ENCODE measurements at places on chromosomes 2 and 18.

DNA sequence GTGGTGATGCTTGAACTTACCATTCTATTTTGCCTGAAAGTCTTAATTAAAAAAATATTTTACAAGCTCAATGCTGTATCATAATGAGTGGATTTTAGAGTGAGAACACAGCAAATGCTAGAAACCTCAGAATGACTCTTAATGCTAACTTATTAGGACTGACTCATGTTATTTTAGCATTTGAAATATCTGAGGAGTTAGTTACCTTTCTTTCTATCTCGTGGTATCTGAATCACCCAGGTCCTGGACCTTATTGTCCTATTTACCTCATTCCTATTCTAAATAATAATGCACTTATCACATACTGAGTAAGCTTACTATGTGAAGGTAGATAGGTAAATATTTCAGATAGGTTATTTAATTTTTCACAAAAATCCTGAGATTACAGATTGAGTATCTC lies 70.7 kb downstream of the SOS1 start:
- no peak for DNase-seq

GRCh38 chr18:22559414-22560274 lies 141.9 kb upstream of the CTAGE1 start:
- no peak for DNase-seq

- DNase-seq, result no peak
Observed at GRCh38 chr2:11750422-11750821, 4.0 kb downstream of the LPIN1 start.

- DNase-seq, result no peak
Observed at GRCh38 chr18:57347784-57348183, 4.6 kb upstream of the ST8SIA3 start.

- DNase-seq, result no peak
Observed at GRCh38 chr2:195057001-195057400, 600.0 kb upstream of the SLC39A10 start.

DNA sequence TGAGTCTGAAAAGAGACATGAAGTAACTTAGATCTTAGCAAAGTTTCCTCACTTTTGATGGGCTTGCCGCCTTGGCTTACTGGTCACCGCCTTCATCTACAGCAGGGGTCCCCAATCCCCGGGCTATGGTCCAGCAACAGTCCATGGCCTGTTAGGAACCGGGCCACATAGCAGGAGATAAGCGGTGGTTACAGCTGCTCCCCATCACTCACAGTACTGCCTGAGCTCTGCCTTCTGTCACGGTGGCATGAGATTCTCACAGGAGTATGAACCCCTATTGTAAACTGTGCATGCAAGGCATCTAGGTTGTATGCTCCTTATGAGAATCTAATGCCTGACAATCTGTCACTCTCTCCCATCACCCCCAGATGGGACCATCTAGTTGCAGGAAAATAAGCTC lies 72.9 kb downstream of the BIN1 start:
- no peak for DNase-seq

DNA sequence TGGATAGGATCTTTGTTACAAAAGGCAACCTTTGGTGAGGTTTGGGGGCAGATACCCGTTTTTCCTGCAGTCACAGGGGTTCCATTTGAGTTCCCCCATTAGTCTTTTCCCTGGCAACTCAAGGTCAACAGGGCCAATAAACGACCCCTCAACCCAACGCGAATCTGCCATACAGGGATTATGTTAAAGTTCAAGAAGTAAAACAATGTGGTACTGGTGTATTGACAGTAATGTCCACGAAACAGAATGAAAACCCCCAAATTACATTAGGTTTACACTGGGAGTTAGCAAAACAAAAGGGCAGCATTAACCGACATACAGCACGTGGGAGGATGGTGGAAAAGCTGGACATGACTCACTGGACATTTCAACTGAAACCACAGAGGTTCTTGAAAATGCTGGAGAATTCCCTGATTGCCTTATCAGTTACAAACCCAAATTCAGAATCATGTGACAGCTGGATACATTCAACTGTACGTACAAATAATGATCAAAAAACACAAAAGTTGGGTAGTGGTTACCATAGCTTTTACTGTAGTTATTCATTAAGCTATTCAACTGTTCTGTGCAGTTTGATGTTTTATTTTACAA lies 4.9 kb upstream of the IMP4 start:
- DNase-seq, result no peak

- DNase-seq, result no peak
Observed at GRCh38 chr2:133676392-133677130, 108.3 kb upstream of the NCKAP5 start.

DNA sequence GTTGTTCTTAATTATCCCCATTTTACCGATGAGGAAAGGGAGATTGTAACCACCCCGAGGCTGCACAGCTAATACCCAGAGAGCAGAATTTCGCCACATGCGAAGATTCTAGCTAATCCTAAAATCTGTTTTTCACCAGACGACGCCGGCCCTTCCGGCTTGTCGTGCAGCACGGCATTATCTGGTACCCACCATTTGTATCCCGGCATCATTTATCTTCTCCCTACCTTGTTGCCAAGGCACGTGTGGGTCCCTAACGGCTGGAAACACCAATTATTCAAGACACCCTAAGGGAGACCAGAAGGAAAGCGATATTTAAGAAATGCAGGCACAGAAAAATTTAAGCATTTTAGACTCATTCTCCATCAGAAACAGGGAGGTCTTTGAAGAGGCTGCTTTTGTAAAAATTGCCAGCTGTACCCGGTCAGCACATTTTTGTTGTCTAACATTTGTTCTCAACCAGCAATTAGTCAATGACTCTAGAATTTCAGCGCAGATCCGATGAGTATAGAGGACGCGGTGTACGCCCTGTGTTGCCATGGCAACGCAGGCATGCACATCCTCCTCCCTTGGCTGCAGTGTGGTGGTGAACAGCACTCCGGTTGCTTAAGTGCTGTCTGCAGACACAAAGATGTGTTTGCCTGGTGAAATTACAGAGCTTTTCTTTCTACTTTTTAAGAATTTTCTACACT lies 111.6 kb downstream of the AGAP1 start:
- DNase-seq, result no peak

- DNase-seq, result no peak
Observed at GRCh38 chr18:8814206-8814605, 108.8 kb downstream of the MTCL1 start.

DNA sequence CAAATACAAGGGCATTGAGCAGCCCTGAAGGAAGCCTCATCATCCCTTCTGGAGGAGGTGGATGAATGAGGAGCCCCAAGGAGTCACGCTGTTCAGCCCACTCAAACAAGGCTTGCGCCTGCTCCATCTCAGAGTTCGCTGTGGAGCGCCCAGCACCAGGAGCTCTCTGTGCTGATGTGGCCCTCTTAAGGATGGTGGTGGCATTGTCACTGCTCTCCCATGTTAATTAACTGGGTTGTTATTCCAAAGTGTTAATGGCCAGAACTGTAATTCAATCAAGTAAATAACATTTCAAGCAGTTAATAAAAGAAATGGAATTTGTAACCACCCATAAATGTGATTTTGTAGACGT lies 726.0 kb upstream of the RAB6C start:
- no peak for DNase-seq

- DNase-seq, result no peak
Observed at GRCh38 chr18:42113529-42114191, 158.6 kb downstream of the PIK3C3 start.

- no peak for DNase-seq
Observed at GRCh38 chr18:78538669-78539440, 440.8 kb upstream of the SALL3 start.

DNA sequence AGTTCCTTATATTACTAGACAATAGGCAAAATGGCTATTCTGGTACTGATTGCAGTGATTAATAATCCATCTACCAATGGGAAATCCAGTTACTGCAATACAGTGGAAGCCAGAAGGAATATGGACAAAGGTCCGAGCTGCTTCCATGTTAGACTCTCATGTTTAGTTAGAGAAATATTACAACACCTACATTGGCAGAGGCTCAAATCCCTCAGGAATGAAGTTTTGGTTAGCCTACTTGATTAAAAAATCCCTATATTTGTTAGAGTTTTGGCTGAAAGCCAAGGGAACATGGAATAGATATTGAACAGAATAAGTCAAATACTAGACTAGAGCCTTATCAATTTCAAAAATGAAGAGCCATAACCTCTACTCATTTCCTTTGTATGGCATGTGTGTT lies 48.5 kb downstream of the ARL6IP6 start:
- no peak for DNase-seq

- DNase-seq, result no peak
Observed at GRCh38 chr2:26652361-26653041, 11.3 kb upstream of the CIB4 start.

DNA sequence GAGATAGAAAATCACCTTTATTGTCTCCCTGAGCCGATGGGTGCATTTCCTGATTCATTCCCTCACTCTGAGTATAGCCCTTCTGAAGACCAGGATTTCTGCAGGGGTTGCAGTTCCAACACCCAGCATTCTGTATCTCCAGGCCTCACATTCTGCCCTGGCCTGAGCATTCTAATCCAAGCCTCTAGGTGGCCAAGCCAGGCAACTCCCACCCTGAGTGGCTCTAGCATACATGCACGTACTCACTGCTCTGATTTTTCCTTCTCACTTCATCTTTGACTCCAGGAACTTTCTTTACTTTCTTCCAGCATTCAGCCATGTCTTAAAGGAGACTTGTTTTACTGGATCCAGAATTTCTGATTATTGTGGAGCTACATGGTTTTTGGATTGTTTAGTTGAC lies 100.7 kb upstream of the STK39 start:
- DNase-seq, result no peak

GRCh38 chr18:551404-552061 lies 28.6 kb upstream of the CETN1 start:
- DNase-seq, result no peak

DNA sequence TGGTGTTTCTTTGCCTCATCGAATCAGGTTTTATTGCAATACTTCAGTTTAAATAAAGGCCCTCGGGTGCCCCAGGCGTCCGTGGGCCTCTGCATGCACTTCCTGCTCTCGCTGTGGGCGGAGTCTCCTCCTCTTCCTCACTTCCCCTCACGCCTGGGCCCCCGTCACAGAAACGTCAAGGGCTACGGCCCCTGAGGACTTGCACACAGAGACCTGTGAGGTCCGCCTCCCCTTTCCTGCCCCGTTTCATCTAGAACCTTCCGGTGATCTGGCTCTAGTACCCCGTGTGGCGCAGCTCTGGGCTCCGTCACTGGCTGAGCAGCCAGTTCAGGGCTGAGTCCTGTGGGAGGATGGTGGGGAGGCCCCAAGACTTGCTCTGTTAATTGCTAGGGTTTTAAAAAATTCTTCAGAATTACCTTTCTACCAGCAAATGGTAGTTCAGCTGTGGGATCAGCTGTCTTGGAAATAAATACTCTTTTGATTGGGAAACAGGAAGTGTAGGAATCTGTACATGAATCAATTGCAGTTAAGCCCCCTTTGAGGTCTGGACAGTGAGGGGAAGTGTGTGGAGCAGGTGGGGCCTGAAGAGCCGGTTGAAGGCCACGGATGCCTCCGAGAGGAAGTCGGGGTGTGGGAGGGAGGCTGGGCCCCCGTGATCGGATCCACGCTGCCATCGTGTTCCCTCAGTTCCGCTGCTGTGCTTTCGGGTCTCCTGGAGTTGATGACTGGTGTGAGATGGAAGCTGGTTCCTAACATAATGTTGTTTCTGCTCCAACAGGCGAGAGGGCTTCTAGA lies 10.2 kb downstream of the NFATC1 start:
- peak; percentile 73 for DNase-seq

DNA sequence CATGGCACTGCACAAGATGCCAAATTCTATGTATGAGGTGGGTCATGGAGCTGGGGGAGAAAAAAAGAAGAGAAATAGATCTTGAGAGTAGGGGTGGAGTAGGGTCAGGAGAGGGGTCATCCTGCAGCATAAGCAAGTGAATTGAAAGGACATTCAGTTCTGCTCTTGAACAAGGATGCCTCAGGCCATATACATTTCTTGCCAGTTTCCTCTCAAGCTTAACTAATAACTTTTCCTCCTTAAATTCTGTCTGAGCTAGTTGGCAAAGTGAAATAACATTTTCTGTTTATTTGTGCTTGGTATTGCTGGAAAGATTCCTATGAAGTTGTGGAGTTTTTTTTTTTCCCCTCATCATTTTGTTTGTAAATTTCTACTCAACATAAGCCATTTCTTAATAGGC lies 99.0 kb upstream of the LTBP1 start:
- DNase-seq, result no peak

GRCh38 chr2:86566158-86566820 lies 3.0 kb upstream of the CHMP3 start:
- DNase-seq, result no peak

DNA sequence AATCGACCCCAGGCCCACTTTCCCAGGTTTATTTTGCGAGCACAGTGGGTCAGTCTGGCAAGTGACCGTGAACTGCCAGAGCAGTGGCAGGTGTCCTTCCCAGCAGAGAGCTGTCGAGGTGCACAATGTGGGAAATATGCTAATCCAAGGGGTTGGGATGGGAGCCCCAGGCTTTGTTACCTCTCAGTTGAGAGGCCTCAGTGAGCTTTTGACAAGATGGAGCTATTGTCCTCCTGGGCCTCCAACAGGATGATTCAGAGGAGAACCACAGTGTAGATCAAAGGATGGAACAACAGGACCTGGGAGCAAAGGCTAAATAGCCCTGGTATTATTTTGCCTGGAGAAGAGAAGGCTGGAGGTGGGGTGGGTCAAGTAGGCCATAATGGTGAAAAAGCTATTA lies 150.8 kb downstream of the NCKAP5 start:
- DNase-seq, result no peak

DNA sequence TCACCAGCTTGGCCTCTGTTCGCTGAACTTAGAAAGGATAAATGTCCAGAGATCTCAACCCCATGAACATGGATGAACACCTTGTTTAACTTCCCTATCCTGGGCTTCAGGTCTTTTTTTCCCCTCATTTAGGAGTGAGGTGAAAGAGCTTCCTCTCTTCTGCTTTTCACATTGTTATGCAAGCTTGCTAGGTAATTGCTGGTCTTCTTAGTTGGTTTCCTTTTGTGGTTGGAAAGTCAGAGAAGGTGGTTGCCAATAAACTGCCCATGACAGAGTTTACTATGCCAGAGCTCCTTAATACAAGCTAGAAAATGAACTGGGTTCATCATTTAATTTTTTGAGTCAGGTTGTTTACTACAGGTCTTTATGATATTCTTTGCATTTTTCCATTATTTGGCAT lies 16.6 kb downstream of the SLC9A4 start:
- no peak for DNase-seq

DNA sequence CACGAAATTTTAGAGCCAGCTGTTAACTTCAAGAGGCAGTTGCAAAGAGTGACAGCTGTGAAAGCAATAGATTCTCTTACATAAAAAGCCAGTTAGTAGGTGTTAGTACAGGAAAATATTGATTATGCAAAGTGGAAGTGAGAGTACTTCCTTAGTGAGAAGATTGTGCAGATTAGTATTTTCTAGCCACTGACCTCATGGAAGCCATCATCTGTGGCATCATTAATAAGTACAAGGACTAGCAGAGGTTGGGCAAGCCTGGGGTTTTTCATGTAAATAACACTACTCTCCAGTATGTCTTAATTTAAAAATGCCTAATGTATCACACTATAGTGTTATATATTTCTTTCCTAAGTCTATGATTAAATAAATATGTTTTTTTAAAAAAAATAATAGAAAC lies 166.2 kb upstream of the DTNA start:
- no peak for DNase-seq
